ENCODE measurements at places on chromosomes 4 and X. TPM values are rescaled to one million over a fixed set of nuclear protein-coding genes. Genes with fewer than 3 reads are reported as not detected.

GRCh38 chr4:142030010-142030409, 393.6 kb downstream of the IL15 start:
- no peaks in the 10 kb centered on the region for H3K36me3 ChIP-seq
- H3K27me3 ChIP-seq = no peaks in the 10 kb centered on the region
- H3K4me3 ChIP-seq = no peak overlapping the region
- DNase-seq = no peak
- no peak overlapping the region for H3K27ac ChIP-seq

GRCh38 chr4:121255986-121256750, 92.0 kb upstream of the TNIP3 start:
- no peak overlapping the region for H3K27ac ChIP-seq
- H3K36me3 ChIP-seq = no peaks in the 10 kb centered on the region
- no peak for DNase-seq
- no peaks in the 10 kb centered on the region for H3K27me3 ChIP-seq
- no peak overlapping the region for H3K4me3 ChIP-seq
- peaks cover 6% of the 10 kb centered on the region for H3K4me1 ChIP-seq

GRCh38 chrX:57135287-57135686, 1.9 kb downstream of the SPIN2A start:
- DNase-seq = no peak
- H3K36me3 ChIP-seq = peaks cover 6% of the 10 kb centered on the region
- peaks cover 27% of the 10 kb centered on the region for H3K4me1 ChIP-seq
- no peak overlapping the region for H3K4me3 ChIP-seq
- no peaks in the 10 kb centered on the region for H3K27me3 ChIP-seq

GRCh38 chr4:137994853-137995252, 247.3 kb downstream of the SLC7A11 start:
- no peaks in the 10 kb centered on the region for H3K4me1 ChIP-seq
- no peak overlapping the region for H3K4me3 ChIP-seq
- H3K36me3 ChIP-seq = no peaks in the 10 kb centered on the region
- H3K27me3 ChIP-seq = no peaks in the 10 kb centered on the region

DNA sequence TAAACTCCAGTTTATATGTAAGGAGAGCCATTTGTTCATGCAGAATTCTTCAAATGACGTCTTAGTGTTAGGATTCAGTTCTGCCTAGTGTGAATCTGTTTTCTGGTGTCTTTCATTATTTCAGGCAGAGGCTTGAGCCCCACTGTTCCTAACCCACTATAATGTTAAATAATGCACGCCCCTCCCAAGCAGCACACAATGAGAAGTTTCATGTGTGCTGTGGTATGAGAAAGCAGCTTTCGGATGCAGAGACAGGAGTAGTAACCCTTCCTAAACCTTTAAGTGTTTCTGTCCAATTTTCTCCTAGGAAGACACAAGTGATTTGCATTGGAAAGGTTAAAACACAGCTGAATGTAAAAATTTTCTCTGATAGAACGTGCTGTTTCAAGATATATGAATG, 54.5 kb downstream of the TRIM2 start:
- peaks cover 51% of the 10 kb centered on the region for H3K4me1 ChIP-seq
- H3K27me3 ChIP-seq = no peaks in the 10 kb centered on the region
- no peak for DNase-seq
- H3K27ac ChIP-seq = no peak overlapping the region
- H3K4me3 ChIP-seq = no peak overlapping the region

DNA sequence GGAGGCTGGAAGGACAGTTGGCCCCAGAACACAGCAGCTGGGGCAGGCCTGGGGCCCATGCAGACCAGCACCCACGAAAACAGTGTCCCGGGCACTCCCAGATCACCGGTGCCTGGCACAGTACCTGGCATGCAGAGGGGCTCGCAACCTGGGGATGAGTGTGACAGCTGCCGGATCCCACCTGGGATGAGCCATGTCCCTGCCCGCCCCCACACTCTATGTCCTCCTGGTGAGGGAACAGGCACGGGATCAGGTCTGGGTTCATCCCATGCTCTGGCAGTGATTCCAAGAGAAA, 22.8 kb upstream of the PPP2R2C start:
- H3K4me1 ChIP-seq = peaks cover 19% of the 10 kb centered on the region
- DNase-seq = no peak
- no peaks in the 10 kb centered on the region for H3K27me3 ChIP-seq
- H3K4me3 ChIP-seq = no peak overlapping the region
- H3K27ac ChIP-seq = no peak overlapping the region

DNA sequence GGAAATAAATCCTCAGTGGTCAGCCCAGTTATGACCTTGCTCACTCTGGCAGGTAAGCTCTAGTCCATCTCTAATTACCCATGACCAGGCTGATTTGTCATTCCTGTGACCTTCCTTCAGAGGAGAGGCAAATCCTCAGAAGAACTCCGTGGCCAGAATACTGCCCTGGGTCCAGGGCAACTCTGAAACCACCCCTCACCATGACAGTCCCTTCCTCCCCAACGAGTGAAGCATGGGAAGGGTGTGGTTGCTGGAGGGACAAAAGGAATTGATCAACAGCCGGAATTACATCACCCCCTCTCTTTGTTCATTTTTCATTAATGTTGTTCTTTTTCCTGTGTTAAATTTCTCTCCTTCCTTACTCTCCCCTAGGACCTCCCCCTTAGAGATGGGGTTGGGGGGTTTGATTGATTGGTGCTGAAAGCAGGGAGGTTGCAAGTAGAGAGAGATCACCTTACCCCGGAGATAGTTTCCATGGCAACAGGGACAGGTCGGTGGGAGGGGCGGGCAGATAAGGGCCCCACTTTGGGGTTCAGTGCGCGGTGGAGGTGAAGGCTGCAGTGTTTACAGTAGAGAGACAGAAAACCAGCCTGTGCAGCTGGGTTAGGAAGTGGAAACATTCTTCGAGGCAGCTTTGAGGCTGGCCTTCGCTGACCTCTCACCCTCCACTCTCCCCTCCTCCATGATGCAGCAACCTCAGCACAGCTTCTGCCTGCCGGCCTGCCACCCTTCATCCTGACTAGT, 647.4 kb downstream of the BCOR start:
- no peak overlapping the region for H3K4me3 ChIP-seq
- H3K36me3 ChIP-seq = no peaks in the 10 kb centered on the region
- no peak for DNase-seq
- peaks cover 6% of the 10 kb centered on the region for H3K4me1 ChIP-seq

DNA sequence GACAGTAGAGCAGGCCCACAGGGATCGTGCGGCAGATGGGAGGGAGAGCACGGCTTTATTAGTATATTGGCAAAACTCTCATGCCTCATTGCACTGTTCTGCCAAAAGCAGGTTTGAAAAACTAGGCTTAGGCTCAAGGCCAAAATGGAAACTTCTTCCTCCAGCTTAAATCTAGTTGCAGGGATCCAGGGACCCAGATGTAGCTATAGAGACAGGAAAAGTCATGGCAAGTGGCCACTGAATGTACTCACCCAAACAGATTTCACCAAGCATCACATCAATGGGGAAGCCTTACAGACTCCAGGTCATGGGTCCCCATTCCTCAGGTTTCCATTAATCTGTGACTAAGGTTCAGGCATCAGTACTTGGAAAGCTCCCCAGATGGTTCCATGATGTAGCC, 149.2 kb downstream of the STK32B start:
- no peak overlapping the region for H3K4me3 ChIP-seq
- H3K27ac ChIP-seq = no peak overlapping the region
- peaks cover 19% of the 10 kb centered on the region for H3K27me3 ChIP-seq
- no peak for DNase-seq
- peaks cover 29% of the 10 kb centered on the region for H3K36me3 ChIP-seq
- H3K4me1 ChIP-seq = peaks cover 62% of the 10 kb centered on the region

- H3K4me1 ChIP-seq = peaks cover 13% of the 10 kb centered on the region
- no peak overlapping the region for H3K4me3 ChIP-seq
- H3K27me3 ChIP-seq = no peaks in the 10 kb centered on the region
Measured at GRCh38 chrX:31580227-31580626, 508.4 kb upstream of the FTHL17 start.

DNA sequence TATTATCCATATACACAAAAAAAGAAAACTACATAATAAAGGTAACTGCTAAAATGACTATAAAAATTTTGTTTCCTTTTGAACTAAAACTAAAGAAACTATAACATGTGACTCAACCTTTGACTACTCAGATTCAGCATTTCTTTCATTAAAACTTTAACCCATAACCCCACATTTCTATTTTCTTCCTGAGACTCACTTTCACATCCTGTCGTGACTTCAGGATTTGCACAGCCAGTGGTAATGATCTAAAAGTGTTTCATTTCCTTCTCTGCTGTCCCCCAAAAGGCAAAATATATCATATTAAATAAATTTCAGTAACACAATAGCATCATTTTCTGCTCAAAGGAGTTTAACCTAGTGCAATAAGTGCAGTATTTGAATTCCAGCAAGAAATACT, 1022.4 kb upstream of the DIAPH2 start:
- peaks cover 3% of the 10 kb centered on the region for H3K36me3 ChIP-seq
- H3K27me3 ChIP-seq = no peaks in the 10 kb centered on the region
- no peak overlapping the region for H3K27ac ChIP-seq
- H3K4me3 ChIP-seq = no peak overlapping the region

The NDP gene
- 0.28 TPM for total RNA-seq

The EPHA5 gene
- 0.09 TPM for total RNA-seq

The SERTM2 gene
- 0.18 TPM for total RNA-seq

The TASL gene
- not detected for total RNA-seq

Data from WTC11 (cell line).